ENCODE measurements at places on chromosomes 2 and 18.

- no peak for DNase-seq
These were observed 66.4 kb downstream of the COA5 start for GRCh38 chr2:98541906-98542305.

DNA sequence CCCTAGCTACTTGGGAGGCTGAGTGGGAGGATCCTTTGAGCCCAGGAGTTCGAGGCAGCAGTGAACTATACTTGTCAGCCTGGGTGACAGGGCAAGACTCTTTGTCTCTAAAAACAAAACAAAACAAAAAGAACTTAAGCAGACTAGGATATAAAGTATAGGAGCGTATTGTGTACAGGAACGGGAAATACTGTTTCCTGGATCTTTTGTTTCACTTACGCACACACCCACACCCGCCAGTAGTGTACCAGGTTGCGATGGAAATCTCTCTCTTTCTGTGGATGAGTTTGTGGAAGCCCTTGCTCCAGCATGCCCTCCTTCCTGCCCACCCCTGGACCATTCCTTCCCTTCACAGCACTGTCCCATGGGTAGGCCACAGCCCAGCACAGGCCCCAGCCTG, 136.3 kb downstream of the RPIA start:
- DNase-seq, result no peak

DNA sequence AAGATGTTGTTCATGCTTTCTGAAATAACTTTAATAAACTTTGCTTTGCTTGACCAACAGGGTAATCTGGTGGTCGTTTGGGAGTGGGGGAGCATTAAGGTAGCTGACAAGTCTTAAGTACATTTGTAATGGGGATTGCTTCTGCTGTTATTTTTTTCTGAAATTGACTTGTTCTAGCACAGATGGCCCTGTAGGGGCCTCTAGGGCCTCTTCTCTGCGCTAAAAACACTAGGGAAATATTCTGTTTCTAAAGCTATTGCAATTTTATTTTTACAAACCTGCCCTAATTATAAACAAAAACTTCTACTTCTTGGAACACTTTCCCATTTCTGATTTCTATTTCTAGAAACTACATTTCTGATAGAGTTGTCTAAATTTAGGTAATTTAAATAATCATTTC, 191.3 kb upstream of the KCNJ3 start:
- DNase-seq, result no peak

DNA sequence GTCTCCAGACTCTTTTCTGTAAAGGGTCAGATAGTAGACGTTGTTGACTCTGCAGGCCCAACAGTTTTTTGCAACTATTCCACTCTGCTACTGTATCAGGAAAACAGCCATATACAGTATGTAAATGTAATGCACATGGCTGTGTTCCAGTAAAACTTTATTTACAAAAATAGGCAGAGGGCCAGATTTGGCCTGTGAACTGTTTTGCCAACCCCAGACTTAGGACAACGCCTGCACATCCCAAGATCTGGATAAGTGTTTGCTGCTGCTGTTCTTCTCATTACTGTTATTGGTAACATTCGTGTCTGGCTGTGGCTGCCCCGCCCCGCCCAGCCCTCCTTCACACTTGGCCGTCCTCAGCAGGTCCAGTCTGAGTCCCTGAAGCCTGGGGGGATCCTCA, 94.6 kb upstream of the MCFD2 start:
- no peak for DNase-seq

DNA sequence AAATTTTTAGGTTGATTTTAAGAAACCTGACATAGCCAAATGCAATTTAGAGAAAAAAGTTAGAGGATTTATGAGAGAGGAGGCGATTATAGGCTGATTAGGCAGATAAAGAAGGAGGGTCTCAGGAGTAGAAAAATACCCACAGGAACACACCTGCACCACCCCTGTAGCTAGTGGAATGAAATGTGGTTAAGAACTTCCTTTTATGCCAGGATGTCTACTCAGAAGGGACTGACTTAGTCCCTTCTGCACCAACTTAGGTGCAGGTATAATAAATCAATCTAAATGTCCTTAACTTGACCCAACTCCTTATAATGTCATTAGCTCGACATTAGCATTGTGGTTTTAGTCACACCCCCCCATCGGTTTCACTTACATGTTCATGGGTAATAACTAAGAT, 1274.5 kb upstream of the TMEFF2 start:
- DNase-seq, result no peak

DNA sequence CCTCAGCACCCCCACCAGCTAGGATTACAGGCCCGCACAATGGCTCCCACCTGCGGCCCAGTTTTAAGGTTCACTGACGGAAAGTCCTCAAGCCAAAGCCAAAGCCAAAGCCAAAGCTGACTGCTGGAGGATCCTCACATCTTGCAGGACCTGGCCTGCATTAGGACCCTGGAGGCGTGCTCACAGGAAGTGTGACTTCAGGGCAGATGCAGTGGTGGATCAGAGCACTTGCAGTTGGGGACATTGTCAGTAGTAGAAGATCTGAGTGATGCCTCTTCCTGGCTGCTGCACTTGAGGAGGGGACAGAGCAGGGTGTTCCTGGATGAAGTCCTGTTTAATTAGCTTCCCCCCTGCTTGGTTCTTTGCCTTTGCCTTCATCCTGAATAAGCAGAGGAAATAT, 69.0 kb upstream of the ALPP start:
- no peak for DNase-seq

DNA sequence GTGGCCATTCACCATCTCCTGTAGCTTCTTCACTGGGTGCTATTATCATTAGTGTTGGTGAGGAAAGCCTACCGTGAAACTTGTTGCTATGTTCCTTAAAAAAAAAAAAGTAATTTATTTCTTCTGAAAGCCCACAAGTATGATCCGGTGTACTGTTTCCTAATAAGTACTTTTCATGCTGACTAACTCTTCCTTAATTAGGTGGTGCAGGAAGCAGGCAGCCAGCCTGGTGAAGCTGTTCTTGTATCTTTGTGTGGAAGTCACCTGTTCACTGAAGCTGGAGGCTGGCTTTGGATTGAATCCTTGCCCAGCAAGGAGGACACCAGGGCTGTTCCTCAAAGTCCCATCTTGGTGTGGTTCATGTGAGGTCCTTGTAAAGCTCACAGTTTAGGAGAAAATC, 321.7 kb upstream of the THSD7B start:
- DNase-seq, result no peak

DNA sequence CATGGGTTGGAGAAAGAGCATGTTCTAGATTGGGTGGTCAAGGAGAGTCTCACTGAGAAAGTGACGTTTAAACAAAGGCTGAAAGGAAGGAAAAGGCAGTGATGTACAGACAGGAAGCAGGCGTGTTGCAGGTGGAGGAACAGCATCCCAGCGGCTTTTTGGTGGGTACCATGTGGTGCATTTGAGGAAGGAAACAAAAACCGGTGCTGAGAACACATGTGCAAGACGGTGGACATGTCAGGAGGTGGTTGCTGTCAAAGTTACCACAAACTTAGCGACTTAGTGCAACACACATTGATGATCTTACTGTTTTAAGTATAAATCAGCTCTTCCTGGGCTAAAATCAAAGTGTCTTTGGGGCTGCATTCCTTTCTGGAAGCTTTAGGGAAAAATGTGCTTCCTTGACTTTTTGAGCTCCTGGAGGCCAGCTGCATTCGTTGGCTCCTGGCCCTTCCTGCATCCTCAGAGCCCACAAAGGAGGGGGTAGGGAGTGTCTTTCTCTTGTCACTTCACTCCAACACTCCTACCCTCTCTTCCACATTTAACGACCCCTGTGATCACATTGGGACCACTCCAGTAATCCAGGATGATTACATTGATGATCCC, 380.6 kb downstream of the FBXO15 start:
- DNase-seq, result no peak

DNA sequence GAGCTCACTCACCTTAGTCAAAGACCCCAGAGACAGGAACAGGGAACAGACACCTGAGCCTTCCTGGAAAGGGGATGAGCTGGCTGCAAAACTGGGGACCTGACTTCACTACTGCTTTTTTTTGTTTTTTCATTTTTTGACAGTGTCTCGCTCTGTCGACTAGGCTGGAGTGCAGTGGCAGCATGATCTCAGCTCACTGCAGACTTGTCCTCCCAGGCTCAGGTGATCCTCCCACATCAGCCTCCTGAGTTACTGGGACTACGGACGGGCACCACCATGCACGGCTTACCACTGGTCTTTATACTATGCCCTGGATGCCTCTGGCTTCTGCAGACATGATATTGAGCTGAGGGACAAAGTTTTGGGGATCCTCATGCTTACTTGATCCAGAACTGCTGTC, 184.1 kb downstream of the INSIG2 start:
- DNase-seq, result no peak

DNA sequence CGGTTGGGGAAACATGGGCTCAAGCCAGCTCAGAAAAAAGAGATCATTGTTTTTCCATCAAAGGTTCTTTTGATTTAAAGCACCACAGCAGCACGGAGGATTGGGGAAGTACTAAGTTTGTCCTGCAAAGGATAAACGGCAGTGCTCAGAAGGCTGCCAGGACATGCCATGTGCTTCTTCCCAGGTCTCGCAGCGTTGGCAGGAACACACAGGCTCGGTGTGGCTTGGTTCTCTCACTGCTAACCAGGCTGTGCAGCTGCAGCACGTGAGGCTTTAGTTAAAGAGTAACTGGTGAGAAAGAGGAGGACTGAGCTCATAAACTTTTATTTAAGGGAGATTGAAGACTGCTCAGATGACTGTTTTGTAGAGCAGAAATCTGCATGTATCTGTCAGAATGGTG, 264.3 kb downstream of the TSN start:
- no peak for DNase-seq

DNA sequence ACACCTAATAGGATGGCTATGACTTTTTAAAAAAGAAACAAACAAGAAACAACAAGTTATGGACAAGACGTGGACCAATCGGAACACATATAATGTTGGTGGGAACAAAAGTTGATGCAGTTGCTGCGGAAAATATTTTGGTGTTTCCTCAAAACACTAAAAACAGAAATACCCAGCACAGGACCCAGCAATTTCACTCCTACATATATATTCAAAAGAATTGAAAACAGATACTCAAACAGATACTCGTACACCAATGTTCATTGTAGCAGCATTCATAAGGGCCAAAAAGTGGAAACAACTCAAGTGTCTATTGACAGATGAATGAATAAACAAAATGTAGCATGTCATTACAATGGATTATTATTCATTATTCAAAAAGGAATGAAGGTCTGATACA, 12.1 kb downstream of the CCDC141 start:
- no peak for DNase-seq

DNA sequence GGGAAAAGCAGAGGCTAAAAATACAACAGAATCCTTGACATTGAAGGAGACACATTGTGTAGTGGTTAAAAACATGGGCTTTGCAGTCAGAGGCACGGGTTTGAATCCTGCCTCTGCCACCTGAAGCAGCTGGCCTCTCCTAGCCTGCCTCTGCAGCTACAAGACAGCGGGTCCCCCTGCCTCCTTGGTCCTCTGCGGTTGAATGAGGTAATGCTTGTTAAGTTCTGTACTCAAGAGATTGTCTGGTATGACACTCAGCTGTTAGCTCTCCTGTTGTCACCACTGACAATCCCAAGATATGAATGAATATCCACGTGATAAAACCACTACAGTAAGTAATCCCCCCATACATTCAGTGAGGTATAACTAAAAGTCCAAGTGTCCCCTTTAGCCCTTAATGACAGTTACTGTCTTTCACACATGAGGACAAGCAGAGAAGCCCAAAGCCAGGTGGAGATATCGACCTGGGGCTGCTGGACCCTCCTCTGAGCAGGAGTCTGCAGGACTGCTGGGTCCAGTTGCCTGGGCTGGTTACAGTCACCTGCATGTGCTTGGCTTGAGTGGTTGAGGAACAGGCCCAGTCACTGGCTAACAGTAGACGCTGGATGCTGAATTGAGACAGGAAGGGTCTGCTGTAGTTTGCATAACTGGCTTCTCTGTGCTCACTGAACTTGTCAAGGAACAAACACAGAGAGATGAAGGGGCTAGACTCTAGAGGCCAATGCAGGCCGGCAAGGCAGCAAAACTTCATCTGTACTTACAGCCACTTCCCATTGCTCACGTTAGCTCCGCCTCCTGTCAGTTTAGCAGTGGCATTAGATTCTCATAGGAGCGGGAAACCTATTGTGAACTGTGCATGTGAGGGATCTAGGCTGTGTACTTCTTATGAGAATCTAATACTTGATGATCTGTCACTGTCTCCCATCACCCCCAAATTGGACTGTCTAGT, 85.5 kb downstream of the TGFA start:
- no peak for DNase-seq

- no peak for DNase-seq
These were observed 934.1 kb upstream of the KLHL29 start for GRCh38 chr2:22450831-22451230.

DNA sequence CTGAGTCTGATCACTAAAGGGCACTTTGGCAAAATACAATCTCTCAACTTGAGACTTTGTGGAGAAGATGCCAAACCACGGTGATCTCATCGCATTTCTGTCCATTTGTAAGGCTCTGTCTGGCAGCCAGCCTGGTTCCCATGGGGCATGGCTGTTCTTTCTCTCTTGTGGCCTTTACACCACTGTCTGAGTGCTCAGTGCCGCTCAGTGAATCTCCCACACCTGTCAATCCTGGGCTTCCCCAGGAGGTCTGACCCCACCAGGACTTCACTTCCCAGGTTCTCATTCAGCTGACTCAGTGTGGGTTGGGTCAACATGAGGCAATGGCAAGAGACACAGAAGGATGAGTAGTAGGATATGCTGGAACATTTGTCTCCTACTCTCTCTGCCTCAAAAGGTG, 96.8 kb upstream of the TRIB2 start:
- no peak for DNase-seq

DNA sequence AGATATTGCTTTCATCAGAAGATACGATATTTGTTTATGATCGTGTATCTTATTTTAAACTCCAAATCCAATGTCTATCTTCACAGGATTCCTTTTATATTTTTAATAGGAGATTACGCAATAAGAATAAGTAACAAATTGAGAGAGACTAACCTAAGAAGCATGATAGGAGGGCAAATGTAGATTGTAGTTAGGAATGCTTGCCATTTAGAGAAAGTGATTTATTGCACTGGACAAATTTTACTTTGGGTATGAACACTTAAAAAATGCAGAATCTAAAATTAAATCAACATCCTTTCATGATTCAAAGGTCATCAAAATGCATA, 563.4 kb upstream of the POU3F3 start:
- DNase-seq, result no peak

- DNase-seq, result no peak
These were observed 80.3 kb downstream of the CIB4 start for GRCh38 chr2:26560892-26561291.

GRCh38 chr18:32877371-32877770, 104.5 kb upstream of the KLHL14 start:
- no peak for DNase-seq

DNA sequence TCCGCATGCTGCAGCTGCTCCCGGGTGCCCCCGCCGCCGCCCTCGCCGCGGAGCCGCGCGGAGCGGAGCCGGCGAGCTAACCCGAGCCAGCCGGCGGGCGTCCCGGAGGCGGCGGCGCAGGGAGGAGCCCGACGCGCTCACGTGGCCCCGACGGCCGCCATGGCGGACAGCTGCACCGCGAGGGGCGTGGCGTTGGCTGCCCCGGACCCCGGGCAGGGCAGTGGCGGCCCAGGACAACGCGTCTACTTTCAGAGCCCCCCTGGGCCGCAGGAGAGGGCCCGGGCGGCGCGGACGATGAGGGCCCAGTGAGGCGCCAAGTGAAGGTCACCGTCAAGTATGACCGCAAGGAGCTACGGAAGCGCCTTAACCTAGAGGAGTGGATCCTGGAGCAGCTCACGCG, 30.0 kb upstream of the CCNYL1 start:
- DNase-seq, result no peak

Data from activated CD8-positive, alpha-beta memory T cell treated with anti-CD3 and anti-CD28 coated beads for 1 hour (primary cell).